Sigmoid colon (tissue), 7 donors: ENCODE measurements at places on chromosomes 5 and 9. TPM values are rescaled to one million over a fixed set of nuclear protein-coding genes. Genes with fewer than 3 reads are reported as not detected.

- DNase-seq: peak; percentile 68
Observed at GRCh38 chr5:158786390-158786789, 313.3 kb downstream of the EBF1 start.

- no peak for DNase-seq
Observed at GRCh38 chr5:25950681-25951080, 1087.7 kb downstream of the CDH9 start.

GRCh38 chr5:116423141-116423540 lies 151.5 kb downstream of the SEMA6A start:
- DNase-seq: no peak

Gene NR2F1-AS1
- 9.3 TPM for total RNA-seq

Gene SLC45A2
- total RNA-seq: 0.27 TPM
